ENCODE measurements at places on chromosomes 4 and X. TPM values are rescaled to one million over a fixed set of nuclear protein-coding genes. Genes with fewer than 3 reads are reported as not detected.
A peak's percentile ranks its signal among the peaks of the same experiment; 100 is the strongest.

GRCh38 chrX:10722851-10723250, 102.5 kb upstream of the MID1 start:
- peaks cover 15% of the 10 kb centered on the region for H3K4me1 ChIP-seq
- H3K36me3 ChIP-seq, result no peaks in the 10 kb centered on the region
- H3K4me3 ChIP-seq, result no peak overlapping the region

GRCh38 chrX:40007131-40007755, 90.5 kb downstream of the BCOR start:
- no peaks in the 10 kb centered on the region for H3K36me3 ChIP-seq
- peak overlapping the region; percentile 81 for H3K4me3 ChIP-seq
- H3K27me3 ChIP-seq, result peaks cover 76% of the 10 kb centered on the region
- peak overlapping the region; percentile 86 for H3K27ac ChIP-seq
- H3K4me1 ChIP-seq, result peaks cover 50% of the 10 kb centered on the region

DNA sequence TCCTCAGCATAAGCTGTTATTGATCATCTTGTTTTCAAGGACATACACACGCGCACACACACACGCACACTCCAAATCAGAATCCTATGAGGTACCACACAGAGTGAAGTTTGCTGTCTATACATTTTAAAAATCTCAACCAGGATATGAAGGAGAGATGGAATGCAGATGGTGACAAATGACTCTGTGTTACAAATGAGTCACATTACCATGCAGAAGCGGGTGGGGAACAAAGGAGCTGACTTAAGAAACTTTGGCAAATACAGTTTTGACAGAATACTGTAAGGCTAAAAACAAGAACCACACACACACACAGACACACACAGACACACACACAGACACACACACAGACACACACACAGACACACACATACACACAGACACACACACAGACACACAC, 81.7 kb downstream of the RELL1 start:
- no peak for DNase-seq
- H3K4me3 ChIP-seq, result no peak overlapping the region
- H3K36me3 ChIP-seq, result peaks cover 9% of the 10 kb centered on the region
- H3K27me3 ChIP-seq, result peaks cover 3% of the 10 kb centered on the region
- H3K4me1 ChIP-seq, result peaks cover 27% of the 10 kb centered on the region

The EVC2 gene
- total RNA-seq, result 4.8 TPM

- no peaks in the 10 kb centered on the region for H3K27me3 ChIP-seq
- H3K4me1 ChIP-seq, result no peaks in the 10 kb centered on the region
- no peak overlapping the region for H3K27ac ChIP-seq
- no peak overlapping the region for H3K4me3 ChIP-seq
- H3K36me3 ChIP-seq, result no peaks in the 10 kb centered on the region
- no peak for DNase-seq
Observed at GRCh38 chrX:78375894-78376293, 48.5 kb upstream of the CYSLTR1 start.

DNA sequence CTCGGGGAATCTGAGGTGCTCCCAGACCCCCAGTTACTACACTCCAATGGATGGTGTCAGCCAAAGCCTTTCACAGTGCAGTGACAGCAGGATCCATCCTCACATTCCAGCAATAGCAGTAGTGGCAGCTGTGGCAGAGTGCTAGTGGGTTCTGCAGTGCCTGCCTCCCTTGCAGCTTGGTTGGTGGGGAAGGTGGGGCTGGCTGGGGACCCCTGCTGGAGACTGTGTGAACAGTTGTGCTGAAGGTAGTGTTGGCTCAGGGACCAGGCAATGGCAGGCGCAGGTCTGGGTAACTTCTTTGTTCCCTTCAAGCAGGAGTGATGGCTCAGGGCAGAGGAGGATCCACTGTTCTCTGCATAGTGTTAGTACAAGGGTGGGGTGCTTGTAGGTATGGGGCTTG, 343.7 kb upstream of the TRAM1L1 start:
- H3K36me3 ChIP-seq, result 0 out of 2 replicates have a peak, but pooled peaks cover 3% of the 10 kb centered on the region
- H3K27ac ChIP-seq, result no peak overlapping the region
- DNase-seq, result peak; percentile 44
- H3K4me3 ChIP-seq, result no peak overlapping the region

The WDR17 gene
- 4.4 TPM for total RNA-seq

DNA sequence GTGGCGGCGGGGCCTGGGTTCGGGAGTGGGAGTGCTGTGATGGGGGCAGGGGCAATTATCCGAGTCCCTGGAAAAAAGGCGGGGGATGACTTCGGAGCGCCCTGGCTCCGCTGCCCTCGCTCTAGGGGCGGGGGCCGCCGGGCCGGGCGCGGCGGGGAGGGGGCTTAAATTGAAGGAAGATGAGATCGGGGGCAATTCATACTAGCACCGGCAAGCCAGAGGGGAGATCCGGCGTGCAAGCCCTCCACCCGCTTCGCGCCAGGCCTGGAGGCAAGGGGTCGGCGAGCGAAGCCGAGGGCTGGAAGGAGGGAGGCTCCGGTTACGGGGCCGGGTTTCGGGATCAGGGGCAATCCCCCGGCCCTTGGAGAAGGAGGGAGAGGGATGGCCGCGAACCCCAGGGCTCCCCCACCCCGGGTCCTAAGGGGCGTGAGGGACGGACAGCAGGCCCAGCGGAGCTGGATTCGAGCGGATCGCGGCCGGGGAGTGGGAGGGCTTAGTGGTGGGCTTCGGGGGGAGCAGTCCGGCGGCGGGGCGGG, 1.2 kb downstream of the BCORL1 start:
- no peak overlapping the region for H3K4me3 ChIP-seq
- H3K27ac ChIP-seq, result no peak overlapping the region
- H3K4me1 ChIP-seq, result peaks cover 12% of the 10 kb centered on the region
- H3K27me3 ChIP-seq, result peaks cover 51% of the 10 kb centered on the region
- H3K36me3 ChIP-seq, result no peaks in the 10 kb centered on the region
- DNase-seq, result peak; percentile 34

Data from WTC11 (cell line).